GM12892 (cell line): ENCODE measurements at places on chromosomes 7 and 10.

DNA sequence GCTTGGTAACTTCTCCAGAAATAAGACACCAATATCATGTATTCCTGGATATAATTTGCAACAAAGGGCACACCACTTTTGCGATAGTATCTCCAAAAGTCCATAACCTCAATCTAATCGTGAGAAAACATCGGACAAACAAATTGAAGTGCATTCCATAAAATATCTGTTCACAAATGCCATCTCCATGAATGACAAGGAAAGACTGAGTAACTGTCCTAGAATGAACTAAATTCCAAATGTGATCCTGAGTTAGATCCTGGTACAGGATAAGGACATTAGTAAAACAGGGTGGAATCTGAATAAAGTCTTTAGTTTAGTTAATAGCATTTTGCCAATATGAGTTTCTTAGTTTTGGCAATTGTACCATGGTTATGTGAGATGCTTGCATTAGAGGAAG is 384.2 kb downstream of the SUGCT start:
- DNase-seq = no peak

- DNase-seq = no peak
These were observed 112.2 kb downstream of the CYTH3 start for GRCh38 chr7:6160191-6160623.

GRCh38 chr10:113704637-113705343 is 25.1 kb downstream of the CASP7 start:
- DNase-seq = no peak

GRCh38 chr7:157675427-157675927 is 338.7 kb downstream of the DNAJB6 start:
- no peak for DNase-seq
